ENCODE measurements at places on chromosomes 6 and 20. TPM values are rescaled to one million over a fixed set of nuclear protein-coding genes. Genes with fewer than 3 reads are reported as not detected.

KIAA0408 gene
- total RNA-seq = 12.9 TPM

COL11A2 gene
- 1.3 TPM for total RNA-seq

ANKRD66 gene
- not detected for total RNA-seq

FOXS1 gene
- 1.6 TPM for total RNA-seq

PXDC1 gene
- total RNA-seq = 32.8 TPM

PRR18 gene
- 0.26 TPM for total RNA-seq

CTAGE9 gene
- not detected for total RNA-seq

LZTS3 gene
- 12.0 TPM for total RNA-seq

PDE10A gene
- total RNA-seq = 7.1 TPM

THEMIS gene
- total RNA-seq = 0.97 TPM

DNA sequence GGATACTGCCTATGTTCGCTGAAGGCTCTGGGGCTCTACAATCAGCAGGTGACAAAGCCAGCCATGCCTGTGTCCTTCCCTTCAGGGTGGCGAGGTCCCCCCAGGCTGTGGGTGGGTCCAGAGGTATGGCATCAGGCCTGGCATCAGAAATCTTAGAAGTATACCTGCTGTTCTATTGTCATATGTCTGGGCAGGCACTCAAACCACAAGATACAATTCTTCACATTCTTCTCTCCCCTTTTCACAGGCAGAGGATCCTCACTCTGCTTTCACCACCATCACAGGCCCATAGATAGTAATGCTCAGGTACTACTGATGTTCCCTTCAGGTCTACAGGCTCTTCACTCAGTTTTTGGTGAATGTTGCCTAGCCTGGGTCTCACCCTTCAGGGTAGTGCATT, 1180.0 kb upstream of the CITED2 start:
- no peak for DNase-seq

- no peak for DNase-seq
Observed at GRCh38 chr20:25706793-25707192, 10.1 kb upstream of the ZNF337 start.

DNA sequence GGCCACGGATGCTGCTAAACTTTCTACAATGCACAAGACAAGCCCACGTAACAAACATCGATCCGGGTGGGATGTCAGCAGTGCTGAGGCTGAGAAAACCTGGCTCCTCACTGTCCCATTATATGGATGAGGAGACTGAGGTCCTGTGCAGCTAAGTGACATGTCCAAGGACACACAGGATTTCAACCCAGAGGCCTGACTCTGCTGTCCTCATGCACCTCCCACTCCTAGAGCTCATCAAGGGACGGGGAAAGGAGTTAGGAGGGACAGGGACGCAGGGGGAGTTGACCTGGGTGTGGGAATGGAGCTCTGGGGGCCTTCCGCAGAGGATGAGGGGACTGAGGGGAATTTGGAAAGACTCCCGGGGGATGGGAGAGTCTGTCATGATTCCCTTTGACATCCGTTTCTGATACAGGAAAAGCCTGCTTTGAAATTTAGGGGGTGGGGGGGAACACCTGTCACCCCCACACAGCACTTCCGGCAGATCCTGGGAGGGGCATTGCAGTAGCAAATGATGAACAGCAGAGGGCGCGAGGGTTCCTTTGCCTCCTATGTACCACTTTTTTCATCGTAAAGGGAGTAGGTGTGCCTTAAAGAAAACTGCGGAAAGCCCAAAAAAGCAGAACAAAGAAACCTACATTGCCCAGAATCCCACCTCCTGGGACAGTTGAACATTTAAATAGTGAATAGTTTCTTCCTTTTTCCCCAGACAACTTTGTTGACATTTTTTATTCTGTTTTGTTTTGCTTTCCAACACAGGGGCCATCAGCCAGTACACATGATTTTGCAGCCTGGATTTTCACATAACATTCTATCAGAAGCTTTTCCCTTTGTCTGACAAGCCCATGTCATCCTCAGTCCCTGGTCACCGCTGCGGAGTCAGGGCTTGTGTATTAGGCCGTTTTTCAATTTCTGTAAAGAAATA, 48.6 kb downstream of the SLC2A10 start:
- peak; percentile 38 for DNase-seq

DNA sequence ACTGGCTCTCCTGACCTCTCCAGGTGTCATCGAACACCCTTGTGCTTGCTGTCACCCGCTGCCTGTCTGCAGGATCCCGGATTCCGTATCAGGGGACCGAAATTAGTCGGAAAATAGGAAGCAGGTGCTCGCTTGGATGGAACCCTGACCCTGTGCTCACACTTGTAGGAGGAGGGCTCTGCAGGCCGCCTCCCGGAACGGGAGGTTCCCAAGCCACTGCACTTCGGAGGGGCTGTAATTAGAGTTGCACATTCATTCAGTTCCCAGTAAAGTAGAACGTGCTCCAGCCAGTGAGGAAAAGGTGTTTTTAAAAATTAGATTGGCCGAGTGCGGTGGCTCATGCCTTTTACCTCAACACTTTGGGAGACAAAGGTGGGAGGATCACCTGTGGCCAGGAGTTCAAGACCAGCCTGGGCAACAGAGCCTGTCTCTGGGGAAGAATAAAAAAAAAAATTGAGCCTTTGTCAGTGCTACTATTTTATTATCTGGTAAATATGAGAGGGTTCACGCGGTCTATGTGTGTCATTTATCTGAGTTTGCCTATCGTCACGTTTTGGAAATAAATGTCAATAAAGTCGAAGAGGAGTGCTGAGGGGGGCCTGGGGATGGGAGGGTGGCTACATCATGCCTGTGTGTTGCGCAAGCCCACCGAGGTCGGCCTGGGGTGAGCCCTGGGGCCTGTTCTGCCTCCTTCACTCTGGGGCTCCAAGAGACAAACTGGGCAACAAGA, 1.5 kb upstream of the GMEB2 start:
- DNase-seq = peak; percentile 69

- no peak for DNase-seq
Observed at GRCh38 chr20:31355981-31356380, 12.4 kb upstream of the DEFB118 start.

GRCh38 chr6:42313941-42314570, 96.4 kb upstream of the MRPS10 start:
- no peak for DNase-seq

DNA sequence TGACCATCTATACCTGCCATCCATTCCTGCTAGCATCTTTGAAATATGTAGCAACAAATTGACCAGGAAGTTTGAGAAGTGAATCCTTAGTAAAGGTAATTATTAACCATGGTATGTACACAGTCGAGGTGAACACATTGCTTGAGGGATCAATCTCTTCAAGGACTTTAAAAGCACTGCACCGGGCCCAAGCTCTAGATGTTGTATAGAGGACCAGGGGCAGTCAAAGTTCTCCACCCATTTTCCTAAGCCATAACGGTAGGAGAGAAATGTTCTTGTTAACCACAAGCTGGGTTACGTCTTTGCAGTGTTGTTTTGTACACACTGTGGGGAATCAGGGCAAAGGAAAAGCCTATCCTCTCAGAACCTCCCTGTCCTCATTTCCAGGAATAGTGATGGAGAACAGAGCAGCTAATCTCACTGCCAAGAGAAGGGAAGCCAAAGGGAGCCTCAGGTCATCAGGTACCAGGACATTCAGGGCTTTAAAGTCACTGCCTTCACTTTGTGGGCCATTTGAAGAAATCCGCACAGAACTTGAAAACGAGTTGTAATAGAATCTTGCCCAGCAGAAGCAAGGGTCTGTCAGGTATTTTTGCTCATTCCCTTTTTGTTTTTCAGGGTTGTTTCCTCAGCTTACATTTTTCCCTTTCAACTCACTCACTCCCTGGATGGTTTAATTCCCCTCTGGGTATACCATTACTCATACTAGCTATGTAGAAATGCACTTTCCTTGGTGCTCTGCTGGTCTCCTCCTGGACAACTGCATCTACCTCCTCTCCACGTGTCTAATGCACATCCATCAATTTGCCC, 5.3 kb upstream of the PM20D2 start:
- DNase-seq = no peak

GRCh38 chr20:15890407-15890982, 682.8 kb downstream of the KIF16B start:
- no peak for DNase-seq

- DNase-seq = no peak
Observed at GRCh38 chr20:58514321-58515232, 622 bp downstream of the APCDD1L start.

DNA sequence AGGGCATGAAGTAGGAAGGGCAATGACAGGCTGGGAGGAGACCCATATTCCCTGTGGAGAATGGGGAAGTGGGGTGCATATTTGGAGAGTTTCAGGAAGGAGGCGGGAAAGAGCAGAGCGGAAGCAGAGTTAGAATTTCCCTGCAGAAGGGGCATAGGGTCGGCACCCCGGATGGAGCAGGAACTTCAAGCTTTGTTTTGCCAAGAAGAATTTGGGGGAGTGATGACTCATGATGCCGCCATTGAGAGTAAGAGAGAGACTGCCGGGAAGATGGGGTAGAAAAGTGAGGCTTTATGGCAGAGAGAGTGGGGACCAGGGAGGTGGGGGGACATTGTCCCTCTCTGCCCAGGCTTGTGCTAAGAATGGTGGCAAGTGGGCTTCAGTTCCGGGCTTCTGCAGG, 50.3 kb upstream of the EPB41L1 start:
- DNase-seq = no peak

DNA sequence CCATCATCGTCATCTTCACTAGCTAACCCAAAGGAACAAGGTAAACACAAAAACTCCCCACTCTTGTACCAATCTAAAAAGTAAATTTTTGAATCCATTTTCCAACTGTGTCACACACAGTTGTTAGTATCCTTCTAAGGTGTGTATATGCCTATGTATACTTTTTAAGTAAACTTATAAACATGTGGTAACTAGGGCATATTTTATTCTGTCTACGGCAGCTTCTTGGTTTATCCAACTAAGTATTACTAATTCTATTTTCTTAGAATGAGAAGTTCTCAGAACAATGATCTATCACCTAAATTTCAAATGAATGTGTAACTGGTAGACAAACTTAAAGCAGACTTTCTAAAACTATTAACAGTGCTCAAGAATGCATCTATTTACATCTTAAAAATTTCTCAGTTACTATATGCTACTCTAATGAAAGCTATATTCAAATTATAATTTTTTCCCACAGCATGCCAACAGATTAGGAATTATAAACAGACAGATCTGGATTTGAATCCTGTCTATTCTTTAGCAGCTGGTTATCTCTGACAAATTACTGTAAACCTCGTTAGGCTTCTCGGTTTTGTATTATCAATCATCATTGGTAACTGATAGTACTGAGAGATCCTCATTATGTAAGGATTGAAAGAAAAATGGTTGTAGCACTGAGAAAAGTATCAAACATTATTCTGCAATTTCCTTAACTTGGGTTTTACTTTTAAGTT, 1.8 kb upstream of the PLN start:
- no peak for DNase-seq

- no peak for DNase-seq
Observed at GRCh38 chr6:51857134-51857533, 230.3 kb downstream of the PKHD1 start.

DNA sequence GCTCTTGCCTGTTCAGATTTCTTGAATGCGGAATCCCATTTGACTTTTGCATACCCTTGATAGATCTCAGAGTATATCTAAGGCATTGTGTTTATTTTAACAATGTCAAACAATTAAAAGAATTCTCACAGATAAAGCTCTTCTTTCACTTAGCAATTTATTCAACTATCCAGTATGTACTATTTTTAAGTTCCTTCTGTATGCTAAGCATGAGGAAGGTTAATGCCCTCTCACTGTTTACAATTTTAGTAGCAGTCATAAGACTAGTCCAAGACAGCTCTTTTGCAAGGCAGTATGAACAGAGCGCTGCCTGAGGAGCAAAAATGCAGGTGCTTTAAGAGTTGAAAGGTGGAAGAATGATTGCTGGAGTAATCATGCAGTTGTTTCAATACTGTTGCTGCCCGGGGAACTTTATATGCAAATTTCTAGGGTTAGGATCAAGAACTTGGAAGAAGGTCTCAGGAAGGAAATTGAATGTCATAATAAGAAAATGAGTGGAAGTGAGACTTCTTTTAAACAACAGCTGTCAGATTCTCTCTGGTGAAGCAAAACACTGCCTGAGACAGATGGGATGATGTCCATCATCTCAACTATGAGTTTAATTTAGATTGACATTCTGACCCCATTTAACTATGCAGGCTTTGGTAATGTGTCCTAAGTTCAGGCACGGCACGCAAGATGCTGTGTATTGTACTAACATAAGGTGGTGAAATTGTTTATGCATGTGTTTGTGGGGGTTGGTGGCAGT, 1303.5 kb upstream of the CITED2 start:
- no peak for DNase-seq

DNA sequence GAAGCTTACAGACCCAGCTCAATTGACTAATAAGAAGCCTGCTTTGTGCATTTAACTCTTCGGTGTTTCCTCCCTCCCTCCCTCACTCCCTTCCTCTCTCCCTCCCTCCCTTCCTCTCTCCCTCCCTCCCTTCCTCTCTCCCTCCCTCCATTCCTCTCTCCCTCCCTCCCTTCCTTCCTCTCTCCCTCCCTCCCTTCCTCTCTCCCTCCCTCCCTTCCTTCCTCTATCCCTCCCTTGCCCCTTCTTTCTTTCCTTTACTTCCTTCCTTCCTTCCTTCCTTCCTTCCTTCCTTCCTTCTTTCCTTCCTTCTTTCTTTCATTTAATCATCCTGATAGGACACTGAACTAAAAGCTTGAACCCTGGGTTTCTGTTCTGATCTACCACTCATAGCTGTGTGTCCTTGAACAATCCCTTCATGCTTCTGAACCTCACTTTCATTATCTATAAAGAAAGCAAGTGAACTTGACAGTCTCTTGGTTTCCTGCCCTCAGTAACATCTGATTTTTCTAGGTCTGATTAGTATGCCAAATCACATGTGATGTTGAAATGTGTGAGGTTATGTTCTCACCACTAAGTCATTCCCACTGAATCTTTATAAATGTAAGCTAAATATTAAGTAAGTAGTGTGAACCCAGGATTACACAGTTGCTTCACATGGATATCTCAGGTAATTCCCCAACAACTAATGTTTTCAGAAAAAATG, 132.3 kb upstream of the BMP2 start:
- DNase-seq = no peak

DNA sequence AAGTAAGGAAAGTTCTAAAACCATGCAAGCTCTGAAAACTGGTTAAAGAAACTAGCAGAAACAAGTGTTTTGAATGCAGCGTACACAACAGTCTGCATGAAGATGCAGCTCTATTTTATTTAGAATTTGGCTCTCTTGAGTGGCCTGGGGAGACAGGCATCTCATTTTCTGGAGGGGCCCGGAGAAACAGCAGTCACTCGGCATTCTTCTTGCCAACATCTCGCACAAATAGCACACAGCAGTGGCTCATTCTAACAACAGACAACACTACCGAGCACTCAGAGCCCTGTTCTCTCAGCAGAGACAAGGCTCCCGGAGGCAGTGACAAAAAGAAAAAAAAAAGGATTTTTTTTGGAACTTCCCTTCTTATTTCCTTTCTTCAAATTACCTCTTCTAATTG, 108.5 kb upstream of the STMND1 start:
- DNase-seq = no peak

DNA sequence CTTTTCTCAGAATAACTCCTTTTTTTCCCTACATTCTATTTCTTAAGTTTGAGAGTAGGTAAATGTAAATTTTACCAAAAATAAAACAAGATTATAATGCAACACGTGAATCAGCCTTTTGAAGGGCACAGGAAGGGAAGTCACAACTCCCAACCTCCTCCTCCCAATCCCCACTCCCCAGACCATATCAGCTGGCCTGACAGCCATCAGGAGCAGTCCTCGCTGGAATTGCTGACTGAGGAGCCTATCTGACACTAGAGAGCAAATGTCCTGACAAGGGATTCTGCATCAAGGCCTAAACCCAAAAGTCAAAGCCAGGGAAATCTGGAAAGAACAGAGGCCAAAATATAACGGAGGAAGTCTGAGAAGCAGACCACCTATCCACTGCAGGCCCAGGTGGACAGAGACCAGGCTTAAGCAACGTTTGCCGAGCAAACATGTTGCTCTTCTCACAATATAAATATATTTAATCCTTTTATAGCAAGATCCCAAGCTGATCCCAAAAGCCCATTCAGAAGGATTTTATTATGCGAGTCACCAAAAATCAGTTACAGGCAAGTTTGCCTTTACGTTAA, 2.5 kb downstream of the RRAGD start:
- peak; percentile 27 for DNase-seq
